ENCODE measurements at places on chromosomes 3 and 15.
A peak's percentile ranks its signal among the peaks of the same experiment; 100 is the strongest.

DNA sequence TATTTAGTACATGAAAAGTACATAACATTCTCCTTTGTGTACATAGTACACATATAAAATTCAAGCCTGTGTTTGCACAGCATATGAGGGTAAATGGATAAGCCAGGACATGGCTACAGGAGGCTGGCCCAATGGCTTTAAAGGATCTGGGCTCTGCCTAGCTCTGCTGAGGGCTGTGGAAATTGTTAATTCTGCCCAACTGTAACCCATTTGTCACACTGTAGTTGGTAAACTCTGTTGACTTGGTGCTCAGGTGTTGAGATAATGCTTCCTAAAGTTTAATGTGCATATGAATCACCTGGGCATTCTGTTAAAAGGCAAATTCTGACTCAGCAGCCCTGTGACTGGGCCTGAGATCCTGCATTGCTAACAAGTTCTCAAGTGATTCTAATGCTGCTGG, 196.5 kb upstream of the ZPLD1 start:
- DNase-seq = no peak

GRCh38 chr3:37751967-37752648, 109.6 kb upstream of the CTDSPL start:
- DNase-seq = no peak

DNA sequence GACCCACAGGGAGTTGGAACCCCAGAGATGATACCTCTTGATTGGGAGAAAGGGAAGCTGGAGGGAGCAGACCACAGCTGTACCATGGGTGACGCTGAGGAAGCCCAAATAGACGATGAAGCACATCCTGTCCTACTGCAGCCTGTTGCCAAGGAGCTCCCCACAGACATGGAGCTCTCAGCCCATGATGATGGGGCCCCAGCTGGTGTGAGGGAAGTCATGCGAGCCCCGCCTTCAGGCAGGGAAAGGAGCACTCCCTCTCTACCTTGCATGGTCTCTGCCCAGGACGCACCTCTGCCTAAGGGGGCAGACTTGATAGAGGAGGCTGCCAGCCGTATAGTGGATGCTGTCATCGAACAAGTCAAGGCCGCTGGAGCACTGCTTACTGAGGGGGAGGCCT, 201.1 kb downstream of the AKAP13 start:
- peak; percentile 43 for DNase-seq

GRCh38 chr3:67678665-67679064, 24.3 kb upstream of the SUCLG2 start:
- DNase-seq = no peak

DNA sequence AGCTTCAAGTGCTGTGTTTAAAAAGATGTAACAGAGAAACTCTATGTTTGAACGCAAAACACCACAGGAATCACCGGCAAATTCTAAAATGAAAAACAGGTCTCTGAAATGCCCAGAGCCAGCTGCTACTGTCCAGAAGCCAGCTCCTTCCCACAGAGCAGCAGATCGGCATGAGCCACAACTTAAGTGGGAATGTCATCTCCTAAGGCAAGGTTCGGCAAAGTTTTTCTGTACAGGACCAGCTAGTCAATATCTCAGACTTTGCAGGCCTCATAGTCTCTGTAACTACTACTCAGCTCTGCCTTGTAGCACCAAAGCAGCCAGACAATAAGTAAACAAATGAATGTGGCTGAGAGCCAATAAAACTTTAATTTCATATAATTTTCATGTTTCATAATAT, 4.9 kb downstream of the PLOD2 start:
- DNase-seq = no peak

- DNase-seq = no peak
These were observed 70.5 kb downstream of the SIDT1 start for GRCh38 chr3:113602836-113603235.

- DNase-seq = no peak
These were observed 342.8 kb upstream of the ARPP21 start for GRCh38 chr3:35296533-35296932.

- DNase-seq = no peak
These were observed 34.5 kb downstream of the RASGRP1 start for GRCh38 chr15:38530113-38530512.

GRCh38 chr3:173268781-173269180, 127.7 kb upstream of the SPATA16 start:
- no peak for DNase-seq

All from T-helper 9 cell (primary cell).